Esophagus (tissue), 2 donors: ENCODE measurements at places on chromosomes 2 and 18. TPM values are rescaled to one million over a fixed set of nuclear protein-coding genes. Genes with fewer than 3 reads are reported as not detected.

CSRNP3 gene
- polyA plus RNA-seq: 0.38 TPM

VWC2L gene
- not detected for polyA plus RNA-seq

IRS1 gene
- 3.7 TPM for polyA plus RNA-seq

FAM117B gene
- 2.2 TPM for polyA plus RNA-seq

ITGB6 gene
- polyA plus RNA-seq: 9.1 TPM

LCT gene
- polyA plus RNA-seq: not detected

FZD7 gene
- 5.7 TPM for polyA plus RNA-seq

NCKAP5 gene
- 2.2 TPM for polyA plus RNA-seq

CRYGA gene
- not detected for polyA plus RNA-seq

TCF23 gene
- not detected for polyA plus RNA-seq

FOSL2 gene
- 53.2 TPM for polyA plus RNA-seq

C2orf66 gene
- 0.16 TPM for polyA plus RNA-seq

SEC11C gene
- 24.0 TPM for polyA plus RNA-seq

PRSS56 gene
- not detected for polyA plus RNA-seq

ZNF532 gene
- polyA plus RNA-seq: 10.6 TPM

ARHGAP15 gene
- polyA plus RNA-seq: 1.1 TPM

SKOR2 gene
- not detected for polyA plus RNA-seq

AQP12A gene
- polyA plus RNA-seq: not detected
